ENCODE measurements at places on chromosomes 7 and 10.

- peak; percentile 61 for DNase-seq
These were observed 120.4 kb upstream of the RAB11FIP2 start for GRCh38 chr10:118167056-118167700.

GRCh38 chr7:126716321-126716720 lies 536.4 kb downstream of the GRM8 start:
- DNase-seq, result no peak

DNA sequence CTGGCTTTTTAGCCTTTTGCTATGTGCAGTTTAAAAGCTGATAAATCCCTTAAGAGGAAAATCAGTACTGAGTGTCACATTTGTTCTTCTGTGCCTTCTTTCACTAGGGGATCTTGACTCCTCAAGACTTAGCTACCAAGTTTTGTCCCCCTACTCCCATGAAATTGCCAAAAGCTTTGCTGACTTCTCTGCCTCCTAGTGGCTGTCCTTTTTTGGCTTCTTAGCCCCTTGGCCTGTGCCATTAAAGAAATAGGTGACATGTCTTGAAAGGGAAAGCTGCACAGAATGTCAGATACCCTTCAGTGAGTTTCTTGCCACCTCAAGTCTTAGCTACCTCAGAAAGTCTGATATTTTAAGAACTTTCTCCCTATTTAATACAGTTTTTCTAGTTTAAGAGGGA lies 10.5 kb downstream of the MKLN1 start:
- no peak for DNase-seq

DNA sequence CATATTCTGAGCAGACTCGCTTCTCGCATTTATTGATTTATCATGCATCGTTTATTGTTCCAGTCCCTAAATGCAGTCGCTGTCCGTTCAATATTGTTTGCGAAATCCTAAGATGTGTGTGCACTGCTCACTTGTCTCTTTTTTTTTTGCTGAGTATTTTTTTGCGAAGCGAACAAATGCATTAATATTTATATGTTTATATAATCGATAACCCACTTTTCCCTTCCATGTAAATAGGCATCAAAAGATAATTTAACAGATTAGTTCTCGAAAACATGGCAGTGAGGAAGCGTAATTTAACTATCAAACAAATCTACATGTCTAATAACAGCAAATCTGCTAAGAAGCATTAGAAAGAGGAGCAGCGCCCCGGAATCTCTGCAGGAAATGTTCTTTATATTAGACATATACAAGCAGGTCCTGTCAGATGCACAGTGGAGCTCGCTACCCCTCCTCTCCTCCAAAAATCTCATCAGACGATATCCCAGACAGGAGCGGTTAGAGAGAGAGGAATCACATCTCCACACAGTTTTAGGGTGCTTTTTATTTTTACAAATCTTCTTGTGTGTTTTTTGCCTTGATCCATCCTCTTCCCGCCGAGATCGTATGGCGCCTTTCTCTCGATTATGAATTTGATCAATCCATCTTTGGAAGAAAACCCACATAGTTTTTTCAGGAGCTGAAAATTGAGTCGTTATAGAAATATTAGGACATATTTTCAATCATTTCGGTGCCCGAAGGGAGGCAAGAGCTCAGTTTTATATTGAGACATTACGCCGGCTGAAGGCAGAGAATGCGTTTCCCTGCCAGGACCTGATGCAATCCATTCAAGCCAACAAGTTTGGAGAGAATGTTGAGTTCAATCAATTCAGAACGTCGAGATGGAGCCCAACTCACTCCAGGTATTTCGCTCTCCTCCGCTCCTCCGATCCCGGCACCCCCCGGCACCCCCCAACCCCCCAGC lies at the start of gene ARID5B:
Gene ARID5B (plus strand): TSS at position 871 of the 964 bp plus-strand sequence. CDS start 11 bp downstream, at position 882.
- DNase-seq, result peak; percentile 66

GRCh38 chr7:104772405-104773345 lies 241.3 kb upstream of the KMT2E start:
- no peak for DNase-seq

- no peak for DNase-seq
These were observed 187.7 kb downstream of the PTPN20 start for GRCh38 chr10:47098964-47099363.

DNA sequence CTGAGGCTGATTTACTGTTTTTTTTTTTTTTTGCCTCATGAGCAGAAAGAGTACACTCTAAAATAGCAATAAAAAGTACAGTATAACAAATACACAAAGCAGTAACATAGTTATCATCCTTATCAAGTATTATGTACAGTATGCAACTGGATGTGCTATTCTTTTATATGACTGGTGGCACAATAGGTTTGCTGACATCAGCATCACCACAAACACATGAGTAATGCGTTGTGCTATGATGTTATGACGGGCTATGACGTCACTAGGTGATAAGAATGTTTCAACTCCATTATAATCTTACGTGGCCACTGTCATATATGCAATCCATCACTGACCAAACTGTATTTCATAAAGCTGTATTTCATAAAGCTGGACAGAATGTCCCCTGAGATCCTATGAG lies 189.2 kb upstream of the GLI3 start:
- no peak for DNase-seq
